ENCODE measurements at places on chromosomes 3 and 15.

GRCh38 chr15:60551781-60552161 is 72.8 kb upstream of the ICE2 start:
- DNase-seq, result no peak

- no peak for DNase-seq
These were observed 66.9 kb downstream of the RNF13 start for GRCh38 chr3:149879872-149880271.

DNA sequence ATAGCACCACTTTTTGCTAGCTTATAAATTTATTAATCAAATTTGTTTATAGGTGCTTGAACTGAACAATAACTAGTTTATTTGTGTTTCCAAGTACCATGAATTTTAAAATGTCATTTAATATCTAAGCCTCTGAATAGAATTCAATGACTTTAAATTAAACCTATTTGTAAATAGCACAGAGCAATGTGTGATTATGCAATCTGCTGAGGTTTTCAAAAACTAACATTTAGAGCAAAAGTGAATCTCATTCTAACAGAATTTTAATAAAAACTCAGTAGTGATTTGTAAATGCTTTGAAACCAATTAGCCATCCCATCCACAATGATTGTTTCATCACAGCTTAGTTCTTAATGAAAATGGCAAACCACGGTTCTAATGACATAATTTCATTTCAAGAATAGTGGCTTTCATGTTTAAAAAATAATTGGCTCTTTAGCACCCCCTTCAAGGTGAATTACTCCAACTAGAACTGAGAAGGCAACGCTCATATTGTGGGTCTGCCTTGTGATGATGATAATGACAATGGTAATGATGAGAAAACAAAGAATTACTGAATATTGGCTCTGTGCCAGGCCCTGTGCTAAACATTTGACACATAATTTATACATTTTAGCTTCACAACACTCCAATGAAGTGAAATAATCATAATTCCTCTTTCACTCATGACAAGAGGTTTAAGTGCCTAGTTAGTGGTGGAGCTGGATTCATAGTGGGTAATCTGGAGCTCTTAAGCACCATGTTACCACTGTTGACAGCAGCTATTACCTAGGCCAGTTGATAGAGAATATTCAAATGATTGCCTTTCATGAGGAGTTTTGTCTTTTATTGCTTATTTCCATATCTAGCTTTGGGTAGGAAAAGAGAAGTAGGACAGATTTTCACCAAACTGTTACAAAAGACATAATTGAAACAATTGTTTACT is 145.7 kb downstream of the RBMS3 start:
- DNase-seq, result no peak

DNA sequence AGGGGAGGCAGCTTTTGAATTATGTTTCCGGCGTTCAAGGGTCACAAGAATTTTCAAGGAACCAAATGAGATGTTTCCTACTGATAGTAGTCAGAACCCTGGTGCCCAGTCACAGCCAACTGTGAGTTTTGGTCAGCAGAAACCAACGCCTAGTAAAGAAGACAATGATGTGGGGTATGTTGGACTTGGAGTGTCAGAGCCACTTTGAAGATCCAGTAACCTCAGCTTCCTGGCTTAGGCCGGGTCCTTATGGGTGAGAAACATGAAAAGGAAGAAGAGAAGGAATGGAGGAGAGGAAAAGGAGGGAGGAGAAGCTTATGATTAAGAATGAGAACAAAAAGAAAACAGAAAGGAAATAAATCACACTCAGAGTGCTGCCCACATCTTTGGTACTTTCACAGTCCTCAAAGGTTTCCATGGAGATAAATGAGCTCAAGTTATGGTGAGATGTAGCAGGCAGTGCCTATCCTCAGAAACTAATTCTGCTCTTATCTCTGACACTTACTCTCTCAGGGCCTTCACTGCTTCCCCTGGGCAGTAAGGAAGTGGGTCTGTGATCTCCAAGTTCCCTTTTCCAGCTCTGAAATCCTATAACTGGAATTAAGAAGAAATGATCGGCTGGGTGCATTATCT is 2.0 kb upstream of the MCF2L2 start:
- no peak for DNase-seq

Measured in activated CD4-positive, alpha-beta T cell treated with anti-CD3 and anti-CD28 coated beads for 24 hours (primary cell).